ENCODE measurements at places on chromosomes 7 and 10.
A peak's percentile ranks its signal among the peaks of the same experiment; 100 is the strongest.

- no peak for DNase-seq
Observed at GRCh38 chr7:1092161-1092632, 4.3 kb downstream of the GPER1 start.

- no peak for DNase-seq
Observed at GRCh38 chr10:11177381-11177780, 159.7 kb downstream of the CELF2 start.

- DNase-seq, result no peak
Observed at GRCh38 chr7:29839921-29840320, 33.6 kb downstream of the WIPF3 start.

- no peak for DNase-seq
Observed at GRCh38 chr7:103795787-103796186, 193.7 kb downstream of the RELN start.

DNA sequence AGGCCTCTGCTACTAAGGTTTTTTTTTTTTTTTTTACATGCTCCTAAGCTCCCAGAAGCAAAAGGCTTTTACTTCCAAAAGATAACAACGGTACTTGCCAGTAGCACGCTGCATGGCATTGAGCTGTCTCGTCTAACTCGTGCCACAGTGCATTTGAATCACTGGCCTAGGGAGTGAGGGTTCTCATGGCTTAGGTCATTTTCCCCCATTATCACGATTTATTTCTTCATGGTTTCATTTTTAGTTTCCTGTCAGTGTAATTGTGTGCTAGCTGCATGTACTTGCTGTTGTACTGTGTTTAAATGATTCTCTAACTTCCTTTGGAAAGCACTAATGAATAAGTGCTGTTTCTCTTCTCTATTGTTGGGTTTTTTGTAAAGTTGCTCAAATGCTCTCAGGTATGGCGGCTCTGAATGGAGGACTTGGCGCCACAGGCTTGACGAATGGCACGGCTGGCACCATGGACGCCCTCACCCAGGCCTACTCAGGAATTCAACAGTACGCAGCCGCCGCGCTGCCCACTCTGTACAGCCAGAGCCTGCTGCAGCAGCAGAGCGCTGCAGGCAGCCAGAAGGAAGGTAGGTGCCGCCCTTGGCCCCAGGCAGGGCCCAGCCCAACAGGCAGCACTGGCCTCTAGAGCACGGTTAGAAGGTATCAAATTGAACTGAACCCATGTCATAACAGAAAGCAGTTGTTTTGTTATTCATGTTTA is 290.5 kb downstream of the USP6NL start:
- no peak for DNase-seq

DNA sequence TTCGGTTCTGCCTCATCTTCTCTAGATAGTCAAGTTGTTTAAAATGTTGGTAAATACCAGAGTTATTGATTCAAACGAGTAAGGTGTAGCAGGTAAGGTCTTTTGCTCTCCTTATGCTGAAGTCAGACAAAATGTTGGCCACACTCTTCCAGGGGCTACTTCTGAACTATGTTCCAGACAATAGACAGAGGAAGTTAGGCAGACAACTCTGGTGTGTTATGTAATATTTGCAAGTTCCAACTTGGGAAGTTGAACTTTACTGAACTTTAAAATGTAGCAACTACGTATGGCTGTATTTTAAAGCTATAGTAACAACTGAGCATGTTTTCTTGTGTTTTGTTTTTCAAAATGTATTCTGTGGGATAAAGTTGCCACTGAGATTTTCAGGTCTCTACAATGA is 125.7 kb upstream of the NEBL start:
- DNase-seq, result no peak

DNA sequence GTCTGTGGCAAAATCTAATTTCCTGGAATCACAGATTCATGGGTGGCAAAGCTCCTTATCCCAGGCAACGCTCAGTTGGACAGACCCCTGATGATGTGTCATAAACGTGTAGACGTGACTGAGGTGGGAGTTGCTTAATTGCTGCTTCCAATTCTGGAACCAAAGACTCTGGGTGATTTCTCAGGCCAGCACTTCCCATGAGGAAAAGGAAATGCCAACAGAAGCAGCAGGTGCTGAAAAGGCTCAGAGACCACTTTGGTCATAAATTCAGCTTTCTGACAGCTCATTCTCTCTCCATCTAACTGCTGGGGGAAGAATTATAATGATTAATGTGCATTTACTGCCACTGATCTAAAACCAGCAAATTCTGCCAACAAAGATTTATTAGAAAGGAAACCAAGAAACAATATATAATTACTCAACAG is 88.7 kb downstream of the OSBPL3 start:
- no peak for DNase-seq

DNA sequence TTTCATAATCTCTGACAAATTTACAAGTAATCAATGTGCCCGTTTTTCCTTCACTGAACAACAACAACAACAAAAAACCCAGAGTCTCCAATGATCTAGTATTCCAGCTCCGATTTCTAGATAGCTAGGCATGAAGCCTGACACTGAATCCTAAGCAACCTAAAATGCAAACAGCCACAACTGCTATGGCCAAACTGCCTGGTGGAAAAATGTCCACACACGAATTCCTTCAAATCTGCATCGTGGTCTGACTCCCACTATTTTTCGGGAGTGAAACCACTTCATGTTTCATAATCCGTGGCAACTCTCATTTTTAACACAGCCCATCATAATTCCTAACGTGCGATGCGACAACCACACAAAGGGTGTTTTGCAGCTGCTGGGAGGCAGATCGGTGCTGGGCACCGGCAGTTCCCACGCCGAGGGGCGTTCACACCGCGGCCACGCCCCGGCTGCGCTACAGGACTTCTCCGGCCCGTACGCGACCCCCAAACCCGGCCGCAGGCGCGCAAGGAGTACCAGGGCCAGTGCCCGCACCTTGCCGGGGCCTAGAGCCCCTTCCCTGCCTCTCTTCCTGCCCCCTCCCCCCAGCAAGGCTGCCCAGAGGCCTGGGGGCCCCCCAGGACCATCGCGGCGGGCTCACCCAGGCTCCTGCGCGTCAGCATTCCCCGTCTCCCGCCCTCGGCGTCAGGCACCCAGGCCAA is 814 bp downstream of the RUFY2 start:
- DNase-seq, result peak; percentile 53

GRCh38 chr10:58352956-58353610 is 18.3 kb downstream of the UBE2D1 start:
- no peak for DNase-seq

GRCh38 chr7:42617806-42618457 is 293.9 kb downstream of the C7orf25 start:
- DNase-seq, result no peak

DNA sequence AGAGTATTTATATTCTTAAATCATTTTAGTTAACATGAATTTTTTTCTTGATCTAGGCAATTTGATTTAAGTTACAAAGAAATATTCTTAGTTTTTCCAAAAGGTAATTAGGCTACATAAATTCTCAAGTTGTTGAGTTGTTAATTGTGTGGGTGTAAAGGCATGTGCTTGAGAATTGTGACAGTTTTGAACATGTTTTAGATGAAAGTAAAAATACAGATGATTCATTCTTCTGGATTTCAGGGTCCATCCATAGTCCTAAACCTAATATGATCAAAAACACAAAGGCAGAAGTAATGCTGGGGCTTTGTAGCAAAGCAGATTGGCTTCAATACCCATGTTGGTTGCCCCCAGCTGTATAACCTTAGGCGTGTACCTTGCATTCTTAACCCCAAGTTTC is 127.9 kb downstream of the CPED1 start:
- DNase-seq, result no peak

DNA sequence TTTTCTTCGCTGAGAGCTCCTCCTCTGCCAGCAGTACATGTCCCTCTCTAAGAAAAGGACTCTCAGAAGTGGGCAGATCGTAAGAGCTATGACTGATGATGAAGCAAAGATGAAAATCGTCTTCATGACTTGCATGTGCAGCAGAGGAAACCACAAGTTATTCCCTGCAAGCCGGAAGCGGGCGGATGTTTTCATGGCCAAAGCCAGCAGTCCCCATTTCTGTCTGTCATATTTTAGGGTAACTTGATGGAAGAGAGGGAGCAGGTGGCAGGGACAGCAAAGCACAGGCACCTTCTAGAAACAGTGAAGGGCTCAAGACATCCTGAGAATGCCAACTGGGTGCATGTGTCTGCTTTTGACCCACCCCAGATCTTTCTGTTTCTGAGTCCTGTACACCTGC is 19.9 kb downstream of the KLF6 start:
- no peak for DNase-seq

DNA sequence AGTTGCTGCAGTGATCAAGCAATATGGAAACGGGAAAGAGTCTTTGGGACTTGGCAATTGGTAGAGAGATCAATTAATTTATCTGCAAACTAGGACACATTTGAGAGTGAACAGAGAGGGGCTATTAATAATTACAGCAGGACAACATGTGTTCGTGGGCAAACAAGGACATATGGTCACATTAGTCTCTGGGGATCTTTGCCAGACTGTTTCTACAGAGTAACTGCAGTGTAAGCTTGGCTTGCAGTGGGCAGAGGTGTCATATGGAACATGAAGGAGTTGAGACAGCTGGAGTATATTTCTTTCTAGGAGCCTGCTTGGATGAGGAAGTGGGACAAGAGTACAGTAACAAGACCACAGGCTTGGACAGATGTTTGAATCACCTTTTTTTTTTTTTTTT is 232.1 kb upstream of the LYZL1 start:
- no peak for DNase-seq

DNA sequence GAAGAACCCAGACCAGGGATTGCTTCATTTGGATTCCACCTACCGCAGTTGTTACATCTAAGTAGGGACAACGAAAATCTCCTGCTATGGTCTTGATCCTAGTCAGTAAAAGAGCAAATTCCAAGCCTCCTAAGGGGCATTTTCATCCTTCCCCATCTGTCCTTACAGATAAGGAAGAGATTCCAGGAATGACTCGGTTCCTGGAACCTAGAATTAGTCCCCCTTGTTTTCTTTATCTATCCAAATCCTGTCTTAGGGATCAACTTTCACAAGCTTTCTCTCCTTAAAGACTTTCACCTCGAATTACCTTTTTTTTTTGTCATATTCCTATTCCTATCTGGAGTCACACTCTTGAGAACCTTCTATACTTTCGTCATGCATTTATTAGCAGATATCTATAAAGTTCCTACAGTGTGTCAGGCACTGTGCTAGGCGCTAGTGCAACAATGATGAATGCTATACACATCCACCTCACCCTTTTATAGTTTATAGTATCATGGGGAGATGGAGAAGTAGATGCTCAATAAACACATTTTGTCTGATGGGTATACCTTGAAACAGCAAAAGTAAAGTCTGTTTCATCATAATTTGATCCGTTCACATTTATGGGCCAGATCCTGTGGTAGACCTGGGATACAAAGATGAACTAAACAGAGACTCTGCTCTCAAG is 39.2 kb downstream of the LAMB4 start:
- no peak for DNase-seq

- no peak for DNase-seq
Observed at GRCh38 chr10:112022196-112022595, 161.4 kb downstream of the GPAM start.

DNA sequence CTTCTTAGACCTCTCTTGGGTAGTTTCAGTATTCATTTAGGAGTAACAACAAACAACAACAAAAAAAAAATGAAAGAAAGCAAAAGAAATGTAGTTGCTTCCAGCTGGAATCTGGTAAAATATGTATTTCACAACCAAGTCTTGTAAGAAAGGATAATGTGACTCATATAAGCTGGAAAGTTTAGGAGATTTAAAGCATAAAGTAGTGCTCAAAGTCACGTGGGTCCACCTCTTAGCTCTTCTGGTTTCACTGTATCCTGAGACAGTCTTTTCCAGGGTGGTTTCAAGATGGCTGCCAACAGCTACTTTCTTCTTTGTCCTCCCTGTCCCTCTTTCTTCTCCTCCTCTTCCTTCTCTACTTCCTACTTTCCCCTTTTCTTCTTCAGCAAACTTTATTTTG is 69.5 kb upstream of the CDK13 start:
- no peak for DNase-seq

DNA sequence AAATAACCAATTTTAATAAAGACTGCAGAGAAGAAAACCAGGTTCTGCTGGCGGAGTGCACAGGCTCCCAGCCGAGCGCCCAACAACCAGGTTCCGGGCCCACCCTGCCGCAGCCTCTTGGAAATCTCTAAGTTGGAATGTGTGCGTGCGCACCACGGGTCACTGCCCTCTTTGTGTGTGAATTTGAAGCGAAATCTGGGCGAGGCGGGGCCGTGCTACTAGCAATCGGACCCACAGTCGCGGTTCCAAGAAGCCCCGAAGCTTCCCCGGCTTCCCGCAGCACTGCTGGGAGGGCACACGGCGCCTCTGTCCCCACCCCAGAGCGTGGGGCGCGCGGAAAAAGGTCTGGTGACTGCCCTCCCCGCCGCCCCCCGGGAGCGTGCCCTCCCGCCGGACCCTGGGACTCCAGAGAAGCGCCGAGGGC is 666 bp upstream of the MAP3K8 start:
- no peak for DNase-seq

- no peak for DNase-seq
Observed at GRCh38 chr7:55179931-55180682, 161.3 kb downstream of the EGFR start.

GRCh38 chr7:5422396-5423305 is 983 bp downstream of the TNRC18 start:
- DNase-seq, result no peak

DNA sequence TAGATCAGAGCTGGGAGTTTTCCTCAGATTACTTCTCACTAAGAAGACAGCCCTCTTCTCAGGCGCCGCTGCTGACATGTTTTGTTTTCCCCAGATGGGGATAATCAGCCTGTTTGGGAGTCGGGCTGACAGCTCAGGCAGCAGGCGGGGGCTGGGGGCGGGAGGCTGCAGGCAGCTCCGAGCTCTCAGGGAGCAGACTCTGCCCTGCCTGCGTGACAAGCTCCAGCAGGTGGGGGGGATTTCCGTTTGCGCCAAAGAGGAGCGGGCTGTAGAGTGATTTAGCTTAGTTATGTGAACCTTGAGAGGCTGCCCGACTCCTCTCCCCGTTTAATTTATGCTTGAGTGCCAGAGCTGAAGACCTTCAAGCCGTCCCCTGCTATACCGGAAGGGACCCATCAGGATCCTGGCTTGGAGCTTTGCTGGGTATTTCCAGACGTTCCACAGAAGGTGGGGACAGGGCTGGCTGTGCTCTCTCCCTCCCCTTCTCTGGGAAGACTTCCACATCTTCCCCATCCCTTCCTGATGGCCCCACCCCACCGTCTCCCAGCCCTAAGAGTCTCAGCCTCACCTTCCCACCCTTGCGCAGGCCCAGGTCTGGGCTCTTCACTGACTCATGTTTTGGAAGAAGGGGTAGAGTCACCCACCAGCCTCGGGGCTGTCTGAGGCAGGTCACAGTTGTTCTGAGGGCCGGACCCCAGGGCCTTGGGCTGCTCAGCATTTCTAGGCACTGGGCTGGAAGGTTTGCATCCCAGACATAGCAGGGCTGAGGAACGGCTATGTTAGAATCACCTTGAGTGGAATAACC is 24.7 kb upstream of the ADCYAP1R1 start:
- DNase-seq, result no peak

All from GM12891 (cell line).